ENCODE measurements at places on chromosomes 7 and 10.

- DNase-seq, result peak; percentile 13
Measured at GRCh38 chr10:42593284-42593683, 45.1 kb downstream of the ZNF33B start.

- DNase-seq, result no peak
Measured at GRCh38 chr10:18656724-18657123, 2.5 kb upstream of the ARL5B start.

GRCh38 chr7:5214641-5215040 is 24.6 kb downstream of the WIPI2 start:
- DNase-seq, result no peak

DNA sequence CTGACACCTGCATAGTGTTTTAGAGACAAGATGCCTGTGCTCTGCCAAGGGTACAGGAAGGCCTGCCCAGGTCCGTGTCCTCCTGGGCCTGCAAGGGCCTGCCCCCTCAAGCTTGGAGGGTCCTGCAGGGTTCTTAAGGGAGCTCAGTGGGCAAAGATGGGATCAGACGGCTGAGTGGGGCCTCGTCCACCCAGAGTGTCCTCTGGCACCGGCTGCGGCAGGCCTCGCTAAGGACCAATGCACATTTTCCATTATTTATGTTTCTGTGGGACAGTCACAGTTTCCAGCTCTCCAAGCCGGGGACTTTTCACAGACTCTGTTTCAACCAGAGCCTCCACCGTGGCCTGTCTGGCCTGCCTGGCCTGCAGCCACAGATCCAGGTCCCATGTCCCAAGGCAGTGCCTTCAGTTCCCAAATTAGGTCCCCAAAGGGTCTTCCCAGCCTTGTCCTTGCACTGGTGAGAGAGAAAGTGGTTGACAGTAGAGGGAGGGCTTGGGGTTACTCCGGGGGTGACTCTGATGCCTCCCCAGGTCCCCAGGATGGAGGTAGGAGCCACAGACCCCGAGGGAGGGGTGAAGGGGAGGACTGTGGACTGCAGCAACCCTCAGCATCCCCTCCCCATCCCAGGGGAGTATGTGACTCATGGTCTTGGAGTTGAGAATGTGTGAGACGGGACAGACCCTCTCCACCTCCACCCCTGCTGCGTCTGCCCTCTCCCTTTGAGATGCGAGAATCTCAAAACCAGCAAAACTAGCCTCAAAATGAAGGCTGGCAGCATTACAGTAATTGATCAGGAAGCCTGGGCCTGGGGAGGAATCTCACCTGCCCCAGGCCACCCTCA is 14.8 kb downstream of the MYL10 start:
- DNase-seq, result peak; percentile 24

- no peak for DNase-seq
Measured at GRCh38 chr10:24822590-24822989, 98.9 kb upstream of the ARHGAP21 start.

- peak; percentile 48 for DNase-seq
Measured at GRCh38 chr10:78416031-78417011, 382.7 kb downstream of the RPS24 start.

- DNase-seq, result no peak
Measured at GRCh38 chr10:79249186-79250121, 97.8 kb upstream of the PPIF start.

GRCh38 chr7:2060701-2061100 is 172.0 kb downstream of the MAD1L1 start:
- DNase-seq, result peak; percentile 19

GRCh38 chr7:47376991-47377616 is 204.8 kb downstream of the TNS3 start:
- no peak for DNase-seq

DNA sequence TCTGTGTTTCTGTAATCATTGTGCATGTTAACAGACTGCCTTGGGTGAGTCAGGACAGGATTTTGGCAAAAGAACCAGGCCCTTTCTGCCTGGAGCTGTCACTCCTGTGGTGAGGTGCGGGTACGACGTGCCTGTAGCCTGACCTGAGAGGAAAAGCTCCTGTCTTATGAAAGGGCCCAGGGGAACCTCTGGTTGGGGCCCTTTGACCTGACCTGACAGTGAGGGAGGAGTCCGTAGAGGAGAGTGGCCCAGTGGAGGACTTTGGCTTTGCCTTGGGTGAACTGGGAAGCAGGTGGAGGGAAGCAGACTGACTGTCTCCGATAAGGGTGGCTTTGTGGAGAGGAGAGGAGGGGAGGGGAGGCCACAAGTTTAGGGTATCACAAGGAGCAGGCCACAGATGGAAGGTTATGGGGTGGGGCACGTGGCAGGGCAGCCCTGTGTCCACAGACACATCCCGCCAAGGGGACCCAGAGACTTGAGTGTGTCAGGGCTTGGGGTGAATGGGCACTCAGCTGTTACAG is 6.9 kb downstream of the PFKP start:
- DNase-seq, result peak; percentile 32

- no peak for DNase-seq
Measured at GRCh38 chr10:77639756-77640155, 2.1 kb upstream of the KCNMA1 start.

DNA sequence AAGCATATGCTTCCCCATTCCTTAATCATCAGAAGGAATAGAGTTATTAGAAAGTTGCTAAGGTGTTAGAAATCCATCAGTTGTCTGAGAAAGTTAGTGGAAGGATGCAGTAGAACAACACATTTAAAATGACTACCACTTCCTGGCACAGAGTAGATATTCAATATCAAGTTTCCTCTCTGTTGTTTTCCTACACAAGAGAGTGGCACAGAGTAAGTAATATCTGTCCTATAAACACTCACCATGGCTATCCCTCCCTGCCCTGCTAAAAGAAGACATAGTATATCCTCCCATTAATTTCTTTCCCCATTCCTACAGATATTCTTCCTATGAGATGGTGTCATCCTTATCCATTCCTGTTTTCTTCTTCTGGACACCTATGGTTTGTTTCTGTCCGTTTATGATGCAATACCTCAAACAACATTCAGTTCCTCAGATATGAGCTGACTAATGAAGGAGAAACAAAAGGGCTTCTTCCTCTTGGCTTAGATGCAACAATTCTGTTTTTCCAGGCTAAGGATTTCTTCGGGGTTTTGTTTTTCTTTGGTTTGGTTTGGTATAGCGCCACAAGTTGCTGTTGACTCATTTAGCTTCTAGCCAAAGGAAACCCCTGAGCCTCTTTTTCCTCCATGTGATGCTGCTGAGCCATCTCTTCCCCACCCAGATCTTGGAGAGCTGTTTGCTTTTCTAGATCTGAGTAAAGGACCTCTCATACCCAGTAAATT is 32.9 kb upstream of the BPGM start:
- DNase-seq, result peak; percentile 97

DNA sequence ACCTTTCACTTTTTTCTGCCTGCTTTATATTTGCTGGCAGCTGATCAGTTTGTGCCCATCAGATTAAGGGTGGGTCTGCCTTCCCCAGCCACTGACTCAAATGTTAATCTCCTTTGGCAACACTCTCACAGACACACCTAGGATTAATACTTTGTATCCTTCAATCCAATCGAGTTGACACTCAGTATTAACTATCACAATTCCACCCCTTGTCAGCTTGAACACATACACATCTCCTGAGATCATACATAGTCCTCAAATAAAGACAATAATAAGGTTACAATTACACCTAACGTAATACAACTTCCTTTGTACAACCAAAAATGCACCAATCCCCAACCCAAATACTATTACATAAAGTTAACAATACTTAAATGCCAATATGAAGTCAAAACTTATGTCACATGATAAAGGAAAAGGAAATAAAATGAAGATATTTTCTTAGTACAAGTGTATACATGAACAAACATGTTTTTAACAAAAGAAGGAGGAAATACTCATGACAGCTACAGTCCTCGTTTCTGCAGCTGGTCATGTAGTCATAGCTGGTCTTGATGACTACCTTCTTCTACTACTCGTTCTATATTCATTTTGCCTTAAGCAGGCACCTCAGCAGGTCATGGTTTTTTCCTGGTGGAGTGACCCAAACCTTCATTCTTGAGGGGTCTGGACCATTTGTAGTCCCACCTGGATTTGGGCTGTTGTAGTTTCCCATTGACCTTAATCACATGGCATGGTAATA is 96.7 kb upstream of the CABCOCO1 start:
- no peak for DNase-seq

GRCh38 chr7:158765020-158765419 is 60.4 kb upstream of the NCAPG2 start:
- DNase-seq, result no peak

GRCh38 chr7:6530626-6531491 is 20.4 kb downstream of the GRID2IP start:
- DNase-seq, result no peak

DNA sequence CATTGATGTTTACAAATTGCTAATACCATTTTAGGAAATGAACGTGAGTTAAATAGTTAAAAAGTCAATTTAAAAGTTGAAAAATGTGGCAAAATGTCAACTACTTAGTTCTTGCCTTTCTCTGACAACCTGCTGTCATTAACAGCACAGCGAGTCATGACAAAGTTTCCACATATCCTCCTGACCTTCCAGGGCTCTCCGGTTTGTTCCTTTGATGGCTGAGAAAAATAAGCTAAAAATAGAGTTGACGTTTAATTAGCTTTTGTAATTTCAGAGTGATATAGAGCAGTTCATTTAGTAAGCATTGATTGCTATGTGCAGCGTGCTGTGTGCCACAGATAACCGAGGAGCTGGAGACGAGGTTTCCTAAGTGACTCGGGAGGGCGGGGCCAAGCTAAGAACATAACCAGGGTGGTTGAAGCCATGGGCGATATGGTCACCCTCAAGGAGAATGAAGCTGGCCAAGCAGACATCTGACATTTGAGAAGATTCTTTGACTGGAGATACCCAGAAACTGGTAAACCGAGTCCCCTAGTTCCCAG is 47.9 kb downstream of the OGDH start:
- no peak for DNase-seq

All from cardiac fibroblast (primary cell).